ENCODE measurements at places on chromosomes 4 and X.
A peak's percentile ranks its signal among the peaks of the same experiment; 100 is the strongest.

- no peak for DNase-seq
Measured at GRCh38 chrX:100750883-100751282, 19.0 kb upstream of the SYTL4 start.

DNA sequence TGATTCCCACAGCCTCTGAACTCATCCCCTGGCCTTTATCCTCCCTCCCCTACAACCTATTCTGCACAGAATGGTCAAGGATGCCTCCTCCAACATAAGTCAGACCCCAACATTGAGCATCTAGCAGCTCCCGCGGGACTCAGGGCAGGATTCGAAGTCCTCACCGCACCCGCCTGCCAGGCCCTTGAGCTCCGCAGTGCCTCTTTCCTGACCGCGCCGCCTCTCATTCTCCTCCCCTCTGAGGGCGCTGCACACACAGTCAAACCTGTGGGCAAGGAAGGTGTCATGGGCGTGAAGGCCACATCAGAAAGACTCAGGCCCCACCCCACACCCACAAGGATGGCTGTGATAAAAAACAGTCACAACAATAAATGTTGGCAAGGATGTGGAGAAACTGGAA, 84.1 kb downstream of the CPZ start:
- no peak for DNase-seq

GRCh38 chrX:79170476-79171035, 26.1 kb downstream of the GPR174 start:
- peak; percentile 41 for DNase-seq

- DNase-seq, result no peak
Measured at GRCh38 chrX:103550415-103551051, 31.2 kb upstream of the RAB40A start.

- DNase-seq, result no peak
Measured at GRCh38 chrX:125850693-125851092, 315.4 kb downstream of the DCAF12L2 start.

DNA sequence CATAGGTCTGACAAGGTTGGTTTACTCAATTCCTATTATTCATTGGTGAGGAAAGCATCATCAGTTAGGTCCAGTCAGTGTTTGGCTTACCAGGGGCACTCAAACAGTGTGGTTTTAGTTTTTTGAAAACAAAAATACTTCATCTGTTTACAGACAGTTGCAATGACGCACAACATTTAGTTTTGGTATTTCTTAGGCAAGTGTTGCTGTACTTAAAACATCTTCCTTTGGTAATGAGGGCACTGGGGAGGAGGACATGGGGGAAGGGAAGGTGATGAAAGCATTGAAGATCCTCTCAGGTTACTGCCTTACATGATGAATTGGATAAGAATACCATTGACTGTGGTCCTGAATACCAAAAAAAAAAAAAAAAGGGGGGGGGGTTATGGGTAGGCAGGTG, 93.7 kb upstream of the MAOA start:
- no peak for DNase-seq

- peak; percentile 80 for DNase-seq
Measured at GRCh38 chrX:132092439-132093065, 35.3 kb downstream of the FRMD7 start.

DNA sequence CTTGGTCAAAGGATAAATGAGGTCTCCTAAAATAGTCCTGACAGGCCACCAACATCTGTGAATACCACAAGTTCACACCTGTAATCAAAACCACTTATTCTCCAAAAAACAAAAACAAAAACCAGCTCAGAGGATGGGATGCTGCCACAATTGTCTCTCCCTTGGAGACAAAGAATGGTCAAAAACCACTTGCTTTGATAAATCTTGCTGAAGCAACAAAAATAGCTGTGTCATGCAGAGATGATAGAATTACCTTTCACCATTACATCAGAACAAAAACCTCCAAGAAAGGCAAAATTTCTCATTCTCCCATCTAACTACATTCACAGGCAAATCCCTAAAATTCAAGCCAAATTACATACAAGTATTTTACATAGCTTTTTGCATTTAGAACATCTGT, 180.4 kb downstream of the MAML3 start:
- no peak for DNase-seq

DNA sequence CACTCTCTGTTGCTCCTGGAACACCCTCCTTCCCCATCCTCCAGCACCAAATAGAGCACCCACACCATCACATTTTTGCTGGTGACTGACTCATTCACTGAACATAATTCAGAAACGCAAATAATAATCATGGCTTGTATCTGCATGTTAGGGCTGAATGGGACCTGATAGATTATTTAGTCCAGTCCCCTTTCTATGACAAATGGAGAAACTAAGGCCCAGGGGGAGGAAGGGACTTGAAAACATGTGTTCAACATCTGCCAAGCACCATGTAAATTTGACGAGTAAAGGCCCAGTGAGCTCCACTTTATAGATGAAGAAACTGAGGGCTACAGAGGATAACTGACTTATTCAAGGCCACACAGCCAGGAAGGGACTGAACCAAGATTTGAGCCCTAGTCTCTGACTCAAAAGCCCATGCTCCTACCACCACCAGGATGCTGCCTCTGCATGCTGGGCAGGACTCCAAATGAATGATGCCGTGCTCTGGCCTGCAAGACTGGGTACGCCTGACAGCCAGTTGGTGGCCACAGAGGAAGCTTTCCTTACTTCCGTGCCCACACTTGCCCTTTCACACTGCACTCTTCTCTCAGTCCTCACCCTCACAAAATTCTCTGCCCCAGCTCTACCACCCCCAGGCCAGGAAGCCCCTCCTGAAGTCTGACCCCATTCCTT, 133.3 kb upstream of the PJA1 start:
- no peak for DNase-seq
